ENCODE measurements at places on chromosomes 7 and 10.

GRCh38 chr7:88835147-88835728 is 39.7 kb upstream of the TEX47 start:
- DNase-seq = peak; percentile 8

- no peak for DNase-seq
Observed at GRCh38 chr10:74079936-74080590, 70.6 kb downstream of the AP3M1 start.

DNA sequence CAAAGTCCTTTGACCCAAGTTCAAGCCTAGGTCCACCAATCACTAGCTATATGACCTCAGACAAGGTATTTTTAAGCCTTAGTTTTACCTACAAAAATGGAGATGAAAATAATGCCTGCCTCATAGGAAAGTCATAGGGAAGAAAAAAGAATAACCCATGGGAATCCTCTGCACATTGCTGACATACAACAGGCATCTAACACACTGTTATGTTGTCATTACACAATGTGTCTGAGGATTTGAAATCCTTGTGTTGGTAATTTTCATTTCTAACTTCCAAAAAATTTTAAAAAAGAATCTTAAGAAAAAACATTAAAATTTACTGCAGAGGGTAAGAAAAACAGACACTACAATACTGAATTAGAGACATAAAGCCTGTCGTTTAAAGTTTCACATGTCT is 5.7 kb downstream of the ANK3 start:
- no peak for DNase-seq

GRCh38 chr10:35322636-35323035 is 13.7 kb upstream of the CCNY start:
- DNase-seq = no peak

- no peak for DNase-seq
Observed at GRCh38 chr7:153407291-153408046, 644.7 kb upstream of the DPP6 start.

DNA sequence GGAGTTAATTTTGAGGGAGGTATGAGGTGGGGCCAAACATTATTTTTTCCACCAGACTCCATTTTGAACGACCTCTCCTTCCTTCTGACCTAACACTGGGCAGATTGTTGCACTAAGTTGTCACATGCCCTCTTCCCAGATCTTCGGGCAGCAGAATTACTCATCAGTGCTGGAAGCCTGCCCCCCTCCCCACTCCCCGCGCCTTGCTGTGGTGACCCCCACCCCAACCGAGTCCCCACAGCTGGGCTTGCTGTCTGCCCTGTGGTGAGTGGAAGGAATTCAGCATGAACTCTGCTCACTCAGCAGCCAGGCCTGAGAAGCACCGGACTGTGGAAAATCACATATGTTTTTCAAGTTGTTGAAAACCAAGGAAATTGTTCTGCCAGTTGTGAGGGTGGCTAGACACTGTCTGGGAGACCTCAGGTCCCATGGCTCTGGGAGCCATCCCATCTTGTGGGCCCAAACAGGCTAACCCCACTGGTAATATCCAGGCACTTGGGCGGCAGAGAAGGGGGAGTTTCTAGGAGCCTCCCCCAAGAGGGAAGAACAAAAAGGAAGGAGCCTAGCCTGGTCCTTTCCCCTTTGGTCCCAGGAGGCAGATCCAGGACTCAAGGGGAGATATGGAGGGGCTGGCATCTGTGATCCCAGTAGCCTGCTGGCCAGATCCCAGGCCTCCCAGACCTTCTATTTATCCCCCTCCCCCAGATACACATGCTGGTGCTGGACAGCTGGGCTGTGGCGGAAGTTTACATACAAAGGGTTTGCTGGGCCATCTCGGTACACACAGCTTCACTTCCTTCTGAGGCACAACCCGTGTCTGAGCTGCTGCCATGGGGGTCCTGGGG is 3.5 kb upstream of the AEBP1 start:
- DNase-seq = peak; percentile 79

- no peak for DNase-seq
Observed at GRCh38 chr10:114565066-114565465, 93.0 kb downstream of the ABLIM1 start.

DNA sequence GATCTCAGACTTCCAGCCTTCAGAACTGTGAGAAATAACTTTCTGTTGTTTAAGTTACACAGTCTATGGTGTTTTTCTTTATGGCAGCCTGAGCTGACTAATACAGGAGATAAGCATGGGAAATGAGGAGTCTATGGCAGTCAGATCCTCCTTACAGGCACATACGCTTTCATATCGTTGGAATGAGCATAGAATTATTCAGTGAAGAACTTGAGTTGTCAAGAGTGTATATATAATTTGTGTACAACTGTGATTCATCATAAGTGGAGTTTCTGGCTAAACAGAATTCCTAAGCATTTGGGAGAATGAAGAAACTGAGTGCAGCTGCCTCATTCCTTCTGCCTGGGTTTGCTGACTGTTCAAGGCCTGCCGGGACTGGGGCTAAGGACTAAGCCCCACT is 516.7 kb downstream of the ADRA2A start:
- no peak for DNase-seq

DNA sequence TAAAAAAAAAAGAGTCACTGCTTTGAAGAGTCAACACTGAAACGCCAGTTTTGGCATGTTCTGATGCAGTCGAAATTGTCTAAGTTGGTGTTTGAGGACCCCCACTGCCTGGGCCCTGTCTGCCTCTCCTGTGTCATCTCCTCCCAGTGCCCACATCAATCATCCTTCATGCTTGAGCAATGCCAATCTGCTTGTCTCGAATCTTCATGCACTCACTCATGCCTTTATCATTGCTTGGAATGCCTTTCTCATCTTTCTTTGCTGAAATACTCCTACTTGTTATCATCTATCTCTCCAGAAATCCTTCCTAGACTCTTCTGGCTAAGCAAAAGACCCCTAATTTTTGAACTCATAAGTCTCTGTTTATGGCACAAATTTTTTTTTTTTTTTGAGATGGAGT is 42.1 kb upstream of the PLPP4 start:
- no peak for DNase-seq

GRCh38 chr10:47088656-47089354 is 177.6 kb downstream of the PTPN20 start:
- DNase-seq = no peak

- no peak for DNase-seq
Observed at GRCh38 chr7:41205600-41205999, 497.3 kb downstream of the INHBA start.

DNA sequence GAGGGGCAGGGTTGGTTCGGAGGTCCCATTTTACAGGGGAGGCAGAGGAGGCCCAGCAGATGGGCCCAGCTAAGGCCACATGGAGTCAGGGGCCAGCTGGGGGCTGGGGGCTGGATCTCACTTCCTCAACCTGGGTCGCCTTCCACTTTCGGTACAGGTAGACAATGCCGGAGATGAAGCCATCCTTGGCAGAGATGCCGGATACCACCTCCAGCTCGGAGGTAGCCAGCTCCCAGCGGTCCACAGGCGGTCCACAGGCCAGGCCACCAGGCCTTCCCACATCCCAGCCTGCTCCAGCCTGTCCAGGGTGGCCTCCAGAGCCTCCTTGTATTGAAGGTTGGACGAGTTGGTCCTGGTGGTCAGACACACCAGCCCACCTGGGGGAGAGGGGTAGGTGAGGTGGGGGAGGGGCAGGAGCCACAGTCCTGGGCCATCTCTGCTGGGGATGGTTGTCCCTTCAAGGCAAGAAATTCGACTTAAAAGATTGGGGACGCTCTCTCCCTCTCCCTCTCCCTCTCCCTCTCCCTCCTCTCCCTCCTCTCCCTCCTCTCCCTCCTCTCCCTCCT is 3.9 kb downstream of the CLDN4 start:
- DNase-seq = no peak

DNA sequence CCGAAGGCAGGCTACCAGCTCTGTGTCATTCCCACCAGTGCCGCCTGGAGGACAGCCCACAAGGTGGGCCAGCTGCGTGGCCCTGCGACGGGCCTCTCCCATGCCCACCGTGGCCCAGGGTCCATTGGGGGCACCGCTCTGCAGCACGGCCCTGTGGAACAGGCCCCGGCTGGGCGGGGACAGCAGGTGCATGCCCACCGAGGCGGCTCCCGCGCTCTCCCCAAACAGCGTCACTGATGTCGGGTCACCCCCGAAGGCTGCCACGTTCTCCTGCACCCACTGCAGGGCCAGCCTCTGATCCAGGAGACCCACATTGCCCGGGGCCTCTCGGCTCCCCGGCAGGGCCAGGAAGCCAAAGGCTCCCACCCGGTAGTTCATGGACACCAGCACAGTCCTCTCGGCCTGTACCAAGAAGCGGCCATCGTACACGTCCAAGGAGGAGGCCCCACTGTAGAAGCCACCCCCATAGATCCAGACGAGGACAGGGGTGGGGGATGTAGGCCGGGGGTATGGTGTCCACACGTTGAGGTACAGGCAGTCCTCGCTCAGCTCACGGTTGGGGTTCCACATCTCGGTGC is 2.3 kb downstream of the ACHE start:
- DNase-seq = no peak

DNA sequence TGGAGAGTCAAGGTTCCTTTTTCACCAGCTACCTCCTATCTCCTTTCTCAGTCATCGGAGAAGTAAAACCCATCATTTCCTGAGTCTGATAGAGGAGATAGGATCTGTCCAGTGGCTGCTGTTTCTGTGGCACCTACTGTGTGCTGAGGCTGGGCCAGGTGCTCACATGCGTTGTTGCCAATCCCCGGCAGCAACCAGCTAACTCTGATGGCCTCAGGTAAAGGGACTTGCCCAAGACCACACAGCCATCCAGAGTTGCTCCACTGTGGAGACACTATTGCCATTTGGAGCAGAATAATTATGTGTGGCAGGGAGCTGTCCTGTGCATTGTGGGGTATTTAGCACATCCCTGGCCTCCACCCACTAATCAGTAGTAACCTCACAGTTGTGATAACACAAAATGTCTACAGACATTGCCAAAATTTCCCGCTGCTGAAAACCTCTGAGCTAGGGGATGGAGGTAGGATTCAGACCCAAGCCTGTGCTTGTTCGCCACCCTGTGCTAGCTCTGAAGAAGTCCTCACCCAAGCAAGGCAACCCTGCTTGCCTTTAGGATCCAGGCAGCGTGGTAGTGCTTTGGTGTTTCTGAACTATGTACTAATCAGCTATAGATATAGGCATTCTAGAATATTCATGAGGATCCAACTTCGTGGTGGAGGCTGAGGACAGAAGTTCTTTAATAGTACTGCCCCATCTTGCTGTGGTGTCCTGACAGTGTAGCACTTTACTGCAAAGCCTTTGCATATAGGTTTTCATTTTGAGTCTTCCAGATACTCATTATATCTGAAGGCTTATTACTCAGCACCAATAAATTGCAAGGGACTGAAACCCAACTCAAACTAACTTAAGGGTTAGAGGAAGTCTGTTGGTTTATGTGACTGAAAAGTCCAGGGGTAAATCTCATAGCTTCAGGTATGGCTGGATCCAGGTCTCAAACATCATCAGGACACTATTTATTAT is 164.6 kb downstream of the GRK5 start:
- DNase-seq = no peak

GRCh38 chr7:28149291-28150101 is 31.1 kb downstream of the JAZF1 start:
- DNase-seq = no peak

DNA sequence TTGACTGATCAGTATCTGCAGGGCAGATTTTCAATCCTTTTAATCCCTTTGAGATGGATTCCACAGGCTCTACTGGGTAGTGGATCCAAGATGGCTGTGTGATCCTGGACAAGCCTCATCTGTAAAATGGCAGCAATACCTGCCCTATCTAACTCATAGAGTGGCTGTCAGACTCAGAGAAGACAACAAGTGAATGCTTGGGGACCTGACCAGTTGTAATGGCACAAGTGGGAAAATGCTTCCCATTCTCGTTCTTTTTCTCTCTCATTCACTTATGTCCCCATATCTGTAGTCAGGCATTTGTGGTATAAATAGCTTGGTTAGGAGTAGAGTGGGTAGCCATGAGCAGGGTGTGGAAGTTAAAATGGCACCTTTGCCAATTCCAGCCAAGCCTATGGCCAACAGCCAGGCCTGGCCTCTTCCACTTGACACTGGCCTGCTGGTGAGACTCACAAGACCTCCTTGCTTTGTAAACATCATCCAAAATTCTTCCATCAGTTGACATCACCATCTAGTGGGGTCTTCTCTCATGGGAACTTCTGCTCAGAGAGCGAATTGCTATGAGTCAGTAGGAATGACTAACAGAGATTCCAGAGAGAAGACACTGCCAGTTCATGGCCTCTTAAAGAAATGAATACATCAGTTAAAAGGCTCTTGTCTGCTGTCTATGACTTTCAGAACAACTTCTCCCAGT is 150.1 kb downstream of the PLPP4 start:
- peak; percentile 41 for DNase-seq

- DNase-seq = peak; percentile 35
Observed at GRCh38 chr7:101363734-101364374, 1.2 kb downstream of the COL26A1 start.

GRCh38 chr7:28296571-28297483 is 115.5 kb upstream of the CREB5 start:
- no peak for DNase-seq

GRCh38 chr7:38211940-38212339 is 33.9 kb downstream of the STARD3NL start:
- DNase-seq = no peak

DNA sequence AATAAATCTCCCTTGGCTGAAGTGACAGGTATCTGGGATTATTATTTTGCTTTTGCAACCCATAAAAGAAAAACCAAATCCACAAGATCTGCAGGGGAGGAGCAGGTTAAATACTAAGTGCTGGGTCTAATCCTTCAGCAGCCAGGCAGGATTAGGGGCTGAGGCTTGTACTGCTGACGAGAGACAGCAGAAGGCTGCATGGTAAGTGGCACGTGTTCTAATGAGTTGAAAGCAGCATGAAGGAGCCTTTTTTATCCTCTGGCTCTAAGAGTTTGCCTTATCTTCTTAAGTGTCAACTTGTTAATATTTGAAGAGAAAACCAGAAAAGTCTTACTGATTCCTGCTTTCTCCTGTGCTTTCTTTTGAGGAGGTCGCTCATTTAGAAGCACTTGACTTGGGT is 50.0 kb downstream of the LYZL2 start:
- no peak for DNase-seq

DNA sequence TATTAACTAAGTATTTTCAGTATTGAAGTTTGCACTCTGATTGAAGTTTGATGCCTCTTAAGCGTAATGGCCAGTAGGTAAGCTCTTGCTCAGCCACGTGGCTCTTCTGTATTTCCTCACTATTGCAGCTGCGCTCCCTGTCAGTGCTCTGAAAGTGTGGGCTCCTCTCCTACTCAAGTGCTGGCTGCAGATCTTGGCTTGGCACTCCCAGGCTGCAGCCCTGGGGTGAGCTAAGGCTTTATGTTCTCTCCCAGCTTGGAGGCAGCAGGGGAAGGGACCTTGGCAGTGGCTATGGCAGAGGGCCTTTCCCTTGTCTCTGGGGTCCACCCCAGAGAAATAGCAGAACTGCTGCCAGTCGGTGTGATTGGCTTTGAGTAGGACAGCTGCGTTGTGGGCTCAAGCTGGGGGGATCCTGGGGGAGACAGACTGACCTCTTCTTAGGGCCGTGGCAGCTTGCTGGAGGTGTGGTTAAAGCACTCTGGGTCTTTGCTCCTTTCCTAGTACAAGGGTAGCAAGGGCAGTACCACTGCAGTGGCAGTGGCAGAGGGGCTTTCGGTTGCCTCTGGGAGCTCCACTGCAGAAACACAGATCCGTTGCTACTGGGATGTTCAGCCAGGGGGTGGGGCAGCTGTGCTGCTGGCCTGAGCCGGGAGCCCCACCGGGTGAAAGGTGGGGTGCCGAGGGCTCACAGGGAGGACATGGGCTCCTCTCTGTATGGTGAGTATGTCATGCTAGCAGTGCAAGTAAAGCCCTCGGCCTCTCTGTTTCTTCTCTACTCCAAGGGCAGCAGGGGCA is 100.5 kb downstream of the GLCCI1 start:
- DNase-seq = no peak

- DNase-seq = no peak
Observed at GRCh38 chr7:55553024-55553345, 19.3 kb downstream of the VOPP1 start.

Measured in astrocyte of the cerebellum (primary cell).